Mucosa of gallbladder (tissue), 1 donor: ENCODE measurements at places on chromosomes 3 and 15. TPM values are rescaled to one million over a fixed set of nuclear protein-coding genes. Genes with fewer than 3 reads are reported as not detected.

DNA sequence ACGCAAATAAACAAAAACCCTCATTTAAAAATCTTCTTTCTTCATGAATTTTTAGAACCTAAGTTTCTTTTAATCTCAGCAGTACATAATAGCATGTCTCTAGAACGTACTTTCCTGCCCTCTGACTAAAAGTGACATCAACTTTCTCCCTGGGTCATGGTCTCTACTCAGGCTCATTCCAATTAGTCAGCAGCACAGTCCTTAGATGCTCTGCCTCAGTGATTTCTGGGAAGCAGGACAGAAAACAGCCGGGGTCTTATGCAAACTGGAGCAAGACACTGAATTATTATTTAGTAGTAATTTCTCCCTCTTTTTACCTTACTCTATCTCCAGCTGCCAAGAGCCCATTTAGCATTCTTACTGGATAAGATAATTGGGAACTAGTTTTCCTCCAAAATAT, 365.2 kb downstream of the TUSC7 start:
- no peak for DNase-seq

DNA sequence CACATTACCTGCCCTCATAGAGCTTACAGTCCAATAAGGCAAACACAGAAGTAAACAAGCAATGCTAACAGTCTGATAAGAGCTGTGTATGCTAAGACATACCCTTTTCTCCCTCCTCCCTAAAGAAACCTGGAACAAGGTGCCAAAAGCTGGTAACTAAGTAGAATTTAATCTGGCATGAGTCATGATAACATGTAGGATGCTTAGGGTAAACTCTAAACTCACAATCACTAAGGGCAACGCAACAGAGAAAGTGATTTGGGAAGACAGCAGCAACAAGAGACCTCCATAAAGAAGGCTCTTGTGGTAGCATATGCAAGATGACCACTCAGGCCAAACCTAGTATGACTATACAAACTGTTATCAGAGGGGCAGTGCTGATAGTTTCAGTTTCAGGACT, 55.5 kb downstream of the MYO1E start:
- DNase-seq: no peak

GRCh38 chr3:49609314-49609713, 55.0 kb downstream of the BSN start:
- no peak for DNase-seq

The LOXL1 gene
- 20.2 TPM for total RNA-seq

DNA sequence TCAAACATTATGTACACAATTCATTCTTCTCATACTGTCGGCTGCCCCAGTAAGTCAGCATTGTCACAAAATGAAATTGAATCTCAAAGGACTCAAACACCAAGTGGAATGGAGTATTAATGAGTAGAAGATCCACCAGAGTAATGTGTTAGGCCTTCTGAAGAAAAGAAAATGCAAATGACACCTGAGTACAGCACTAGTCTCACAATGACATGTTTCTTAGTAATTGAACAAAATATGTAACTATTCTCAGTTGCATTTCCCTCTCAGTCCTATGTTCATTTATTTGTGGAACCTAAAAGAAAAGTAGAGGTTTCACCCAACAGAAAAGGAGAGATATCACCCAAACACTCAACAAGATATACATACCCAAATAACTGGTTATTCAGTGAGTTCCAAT, 283.9 kb upstream of the THBS1 start:
- no peak for DNase-seq

GRCh38 chr3:14803981-14804834, 14.6 kb upstream of the FGD5 start:
- no peak for DNase-seq

GRCh38 chr3:54736459-54736858, 191.4 kb downstream of the LRTM1 start:
- DNase-seq: no peak

DNA sequence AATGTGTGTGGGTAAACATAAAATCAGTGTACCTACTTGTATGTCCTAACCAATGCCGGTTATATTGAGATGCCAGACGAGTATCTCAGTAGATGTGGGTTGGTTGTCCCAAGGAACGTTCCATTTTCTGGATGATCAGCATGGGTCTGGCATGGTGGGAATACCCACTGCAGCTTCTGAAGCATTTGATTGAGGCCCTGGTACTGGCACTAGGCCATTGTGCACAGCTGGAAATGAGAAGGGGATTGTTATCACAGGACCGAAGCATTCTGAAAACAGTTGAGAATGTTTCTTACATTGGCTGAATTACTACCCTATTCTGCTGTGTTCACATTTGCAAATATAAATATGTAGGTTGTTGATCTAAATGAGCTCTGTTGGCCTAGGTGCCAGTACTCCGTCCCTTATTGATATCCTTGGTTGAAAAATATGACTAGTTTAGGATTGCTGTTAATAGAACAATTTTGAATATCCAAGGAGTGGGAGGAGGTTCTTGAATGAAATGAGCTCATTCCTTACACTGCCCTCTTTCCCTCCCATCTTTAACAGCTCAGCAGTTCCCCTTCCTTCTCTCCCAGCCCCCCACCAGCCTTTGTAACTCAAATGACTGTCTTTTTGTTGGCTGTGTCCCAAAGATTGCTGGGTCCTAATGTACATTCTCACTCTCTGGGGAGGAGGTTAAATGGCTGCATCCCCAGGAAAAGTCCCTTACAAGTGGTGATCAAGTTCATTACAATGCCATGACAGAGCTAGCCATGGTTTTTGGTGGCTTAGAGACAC, 293.3 kb upstream of the TPM1 start:
- no peak for DNase-seq

DNA sequence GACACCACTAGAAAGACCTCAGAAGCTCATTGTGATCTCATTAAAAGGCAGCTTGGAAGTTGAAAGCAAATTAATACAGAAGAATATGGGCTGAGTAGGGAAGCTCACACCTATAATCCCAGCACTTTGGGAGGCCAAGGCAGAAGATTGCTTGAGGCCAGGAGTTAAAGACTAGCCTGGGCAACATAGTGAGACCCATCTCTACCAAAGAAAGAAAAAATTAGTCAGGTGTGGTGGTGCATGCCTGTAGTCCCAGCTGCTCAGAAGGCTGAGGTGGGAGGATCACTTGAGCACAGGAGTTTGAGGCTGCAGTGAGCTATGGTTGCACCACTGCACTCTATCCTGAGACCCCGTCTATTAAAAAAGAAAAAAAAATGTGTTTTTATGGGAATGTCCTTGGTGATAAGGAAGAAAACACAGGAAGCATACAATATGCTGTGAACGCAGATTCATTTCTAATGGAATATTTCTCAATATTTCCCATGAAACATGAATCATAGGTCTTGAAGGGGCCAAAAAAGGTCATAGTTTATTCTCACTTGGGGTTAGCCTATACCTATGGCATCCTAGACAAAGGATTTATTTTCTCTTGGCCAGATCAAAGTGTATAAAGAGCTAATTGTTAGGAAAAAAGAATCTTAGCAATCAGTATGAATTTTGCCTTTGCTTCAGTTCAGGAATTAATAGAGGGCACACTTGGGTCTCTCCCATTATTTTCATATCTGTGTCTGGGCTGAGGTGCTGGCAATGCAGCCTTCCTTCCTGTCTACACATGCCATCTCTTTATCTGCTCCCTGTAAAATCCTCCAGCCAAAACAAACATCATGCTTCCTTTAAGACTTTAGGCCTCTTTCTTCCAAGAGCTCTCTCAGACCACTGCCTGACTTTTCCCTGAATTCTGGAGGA, 98.2 kb downstream of the FNDC3B start:
- DNase-seq: no peak

The PLAAT1 gene
- total RNA-seq: 0.58 TPM

- DNase-seq: no peak
Measured at GRCh38 chr15:43975326-43975725, 148.5 kb downstream of the WDR76 start.

DNA sequence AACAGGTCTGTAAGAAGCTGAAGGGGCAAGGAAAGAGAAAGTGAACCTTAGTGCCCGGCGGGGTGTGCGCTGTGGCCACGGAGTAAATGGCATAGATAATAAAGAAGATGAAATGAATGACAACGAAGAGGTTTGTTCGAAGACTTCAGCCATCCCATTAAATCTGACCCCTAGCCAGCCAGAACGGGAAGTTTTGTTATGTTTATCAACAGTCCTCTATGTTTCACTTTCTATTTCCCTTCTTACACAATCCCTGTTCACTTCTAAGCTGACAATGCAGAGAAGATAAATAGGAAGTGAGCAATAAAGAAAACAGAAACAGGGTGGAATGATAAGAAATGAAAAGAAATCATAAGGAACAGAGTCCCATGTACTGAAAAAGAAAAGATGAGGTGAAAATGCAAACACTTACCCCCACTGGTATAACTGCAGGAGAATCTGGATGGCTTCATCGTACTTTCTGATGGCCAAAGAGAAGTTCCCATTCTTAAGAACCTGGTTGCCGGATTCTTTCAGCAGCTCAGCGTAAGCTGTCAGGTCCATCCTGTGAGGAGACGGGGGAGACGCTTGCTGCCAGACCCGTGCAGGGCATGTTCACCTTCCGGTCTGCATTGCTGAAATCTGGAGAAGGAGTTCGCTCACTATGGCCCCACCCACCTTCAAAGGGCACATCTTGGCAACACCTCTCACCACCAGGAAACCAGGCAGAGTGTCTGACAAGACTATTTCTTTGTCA, 36.8 kb downstream of the TRANK1 start:
- peak; percentile 65 for DNase-seq

The TM4SF1 gene
- 139 TPM for total RNA-seq

GRCh38 chr3:188294823-188295487, 141.0 kb downstream of the LPP start:
- DNase-seq: peak; percentile 74

The KBTBD8 gene
- 3.7 TPM for total RNA-seq

The TMEM108 gene
- 0.95 TPM for total RNA-seq

The THUMPD3 gene
- total RNA-seq: 43.4 TPM

The CCK gene
- total RNA-seq: 1.3 TPM
